ENCODE measurements at places on chromosomes 16 and 17.

DNA sequence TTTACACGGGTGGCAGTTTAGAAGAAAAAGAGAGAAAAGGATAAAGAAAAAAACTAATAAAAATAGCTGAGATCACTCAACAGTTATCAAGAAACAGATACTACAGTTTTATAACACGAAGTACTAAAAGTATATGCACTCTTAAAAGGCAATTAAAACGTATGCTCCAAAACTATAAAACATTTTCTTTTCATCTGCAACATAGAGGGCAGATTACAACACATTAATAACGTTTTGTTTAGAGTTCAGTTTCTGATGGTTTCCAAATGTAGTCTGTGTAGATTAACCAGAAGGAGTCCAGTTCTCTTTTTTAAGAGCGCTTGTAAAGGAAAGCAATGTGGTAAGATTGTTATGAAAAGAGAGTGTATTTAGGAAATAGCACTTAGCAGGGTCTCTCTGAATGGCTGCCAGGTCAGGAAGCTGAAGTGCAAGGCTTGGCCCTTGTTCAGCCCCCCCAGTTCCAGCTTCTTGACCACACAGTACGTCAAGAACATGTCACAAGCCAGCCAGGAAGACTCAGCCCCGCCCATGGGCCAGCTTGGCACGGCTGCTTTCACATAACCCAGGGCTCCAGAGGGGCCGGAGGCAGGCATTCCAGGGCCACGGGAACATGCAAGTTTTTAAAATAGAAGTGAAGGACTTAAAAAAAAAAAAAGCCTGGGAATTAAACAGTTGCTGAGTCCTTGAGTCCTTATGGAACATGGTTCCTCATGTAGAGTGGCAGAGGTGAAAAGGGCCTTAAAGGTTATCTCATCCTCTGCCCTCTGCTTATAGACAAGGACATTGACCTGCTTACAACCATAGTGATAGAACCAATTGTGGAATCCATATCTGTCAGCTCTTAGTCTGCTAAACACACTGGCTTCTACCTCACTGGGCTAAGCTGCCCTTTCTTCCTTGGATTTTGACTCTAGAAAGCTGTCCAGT lies 147.4 kb upstream of the TBX2 start:
- no peak for DNase-seq

DNA sequence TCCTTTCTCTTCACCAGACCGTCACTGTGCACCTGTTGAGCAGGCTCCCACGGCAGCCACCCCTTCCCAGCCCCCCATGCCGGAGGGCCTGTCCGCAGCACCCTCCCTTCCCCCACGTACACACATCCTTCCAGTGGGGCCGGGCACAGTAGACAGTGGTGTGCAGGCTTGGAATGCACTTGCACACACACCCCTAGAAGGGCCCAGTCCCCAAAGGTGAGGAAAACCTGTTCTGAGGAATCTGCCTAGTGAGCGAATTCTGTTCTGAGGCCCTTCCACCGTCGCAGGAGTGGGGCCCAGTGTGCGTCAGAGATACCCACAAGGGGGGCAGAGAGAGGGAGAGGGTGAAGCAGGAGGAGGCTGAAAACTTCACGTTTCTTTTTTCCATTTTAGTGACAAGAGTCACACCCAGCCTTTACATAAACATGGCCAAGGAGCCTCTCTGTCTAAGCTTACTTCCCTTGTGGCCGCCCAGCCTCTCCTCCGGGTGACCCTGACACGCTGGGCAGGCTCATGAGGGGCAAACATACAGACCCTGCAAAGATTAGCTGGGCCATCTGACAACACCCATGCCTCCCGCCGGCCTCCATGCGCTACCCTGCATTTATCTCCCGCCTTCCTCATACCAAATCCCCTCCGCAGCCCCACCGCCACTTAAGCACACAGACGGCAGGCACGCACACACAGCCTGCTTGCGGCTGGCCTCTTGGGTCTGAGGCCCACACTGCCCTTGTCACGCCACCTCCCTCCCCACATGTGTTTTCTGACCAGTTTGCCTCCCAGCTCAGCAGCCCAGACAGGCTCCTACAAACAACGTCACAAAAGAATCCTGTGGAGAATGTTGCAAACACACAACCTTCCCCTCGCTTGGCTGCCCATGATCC lies 1.8 kb downstream of the ZBTB4 start:
- no peak for DNase-seq

- DNase-seq = no peak
These were observed 146.3 kb downstream of the TMEM132E start for GRCh38 chr17:34725725-34726124.

GRCh38 chr16:77304877-77305276 lies 105.7 kb downstream of the SYCE1L start:
- no peak for DNase-seq

DNA sequence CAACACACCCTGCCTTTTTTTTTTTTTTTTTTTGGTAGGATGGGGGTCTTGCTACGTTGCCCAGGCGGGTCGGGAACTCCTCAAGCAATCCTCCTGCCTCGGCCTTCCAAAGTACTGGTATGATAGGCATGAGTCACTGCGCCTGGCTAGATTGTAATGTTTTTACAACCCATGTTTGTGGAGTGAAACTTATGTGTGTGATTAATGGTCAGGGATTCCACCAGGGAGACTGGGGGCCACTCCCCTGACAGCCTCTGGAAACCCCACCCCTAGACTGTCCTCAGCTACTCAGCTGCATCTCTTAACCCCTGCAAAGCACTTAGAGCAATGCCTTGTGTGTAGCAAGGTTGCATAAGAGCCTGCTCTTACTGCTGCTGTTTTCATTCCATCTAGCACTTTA lies 220.5 kb downstream of the PARN start:
- no peak for DNase-seq

GRCh38 chr17:50618300-50618699 lies 16.4 kb upstream of the ABCC3 start:
- DNase-seq = no peak

GRCh38 chr16:79194291-79194690 lies 406.2 kb downstream of the MAF start:
- DNase-seq = no peak

- DNase-seq = no peak
These were observed 92.4 kb upstream of the HS3ST2 start for GRCh38 chr16:22721511-22722100.

DNA sequence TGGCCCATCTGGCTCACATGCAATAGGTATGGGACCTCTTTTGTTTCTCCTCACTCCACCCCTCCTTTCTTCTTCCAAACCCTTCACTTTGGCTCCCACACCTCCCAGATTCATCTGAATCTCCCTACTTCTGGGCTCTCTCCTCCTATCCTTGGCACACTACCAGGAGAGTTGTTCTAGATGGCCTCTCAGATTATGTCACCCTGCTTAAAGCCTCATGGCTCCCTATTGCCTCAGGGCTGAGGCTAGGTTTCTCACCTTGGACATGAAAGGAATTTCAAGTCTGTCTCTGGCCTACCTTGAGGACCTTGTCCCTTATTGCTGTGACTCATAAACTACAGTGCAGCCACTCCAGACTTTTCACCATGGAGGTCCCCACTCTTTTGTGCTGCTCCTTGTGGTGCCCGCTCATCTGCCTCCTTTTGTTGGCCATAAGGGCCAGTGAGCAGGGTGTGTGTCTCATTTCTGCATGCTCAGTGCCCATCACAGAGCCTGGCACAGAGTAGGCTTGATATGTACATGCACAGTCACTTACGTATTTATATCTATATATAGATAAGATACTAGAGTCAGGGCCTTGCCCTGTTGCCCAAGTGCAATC lies 1.0 kb upstream of the MFAP4 start:
- no peak for DNase-seq

DNA sequence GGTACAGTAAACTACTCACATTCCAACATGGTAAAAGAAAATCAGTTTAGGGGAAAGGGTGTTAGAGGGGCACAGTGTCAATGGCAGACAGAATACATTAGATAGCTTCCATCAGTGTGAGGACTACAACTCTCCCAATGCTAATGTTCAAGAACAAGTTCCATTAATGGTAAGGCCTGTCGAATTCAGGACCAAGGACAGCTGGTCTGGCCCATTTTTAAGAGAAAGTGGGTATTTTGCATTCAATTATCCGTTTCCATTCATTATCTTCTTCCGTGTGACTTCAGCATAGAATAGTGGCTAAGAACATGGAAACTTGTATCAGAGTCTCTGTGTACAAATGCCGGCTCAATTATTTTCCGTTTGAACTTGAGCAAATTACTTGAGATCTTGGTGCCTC lies 98.4 kb downstream of the XYLT1 start:
- no peak for DNase-seq

- no peak for DNase-seq
These were observed 85.4 kb downstream of the N4BP1 start for GRCh38 chr16:48524348-48525200.

- no peak for DNase-seq
These were observed 473.9 kb downstream of the PMP22 start for GRCh38 chr17:14791221-14791620.

- DNase-seq = no peak
These were observed at the start of gene SHISA9 for GRCh38 chr16:12901597-12902461. TSS of gene SHISA9 (plus strand) at chr16:12901598.

DNA sequence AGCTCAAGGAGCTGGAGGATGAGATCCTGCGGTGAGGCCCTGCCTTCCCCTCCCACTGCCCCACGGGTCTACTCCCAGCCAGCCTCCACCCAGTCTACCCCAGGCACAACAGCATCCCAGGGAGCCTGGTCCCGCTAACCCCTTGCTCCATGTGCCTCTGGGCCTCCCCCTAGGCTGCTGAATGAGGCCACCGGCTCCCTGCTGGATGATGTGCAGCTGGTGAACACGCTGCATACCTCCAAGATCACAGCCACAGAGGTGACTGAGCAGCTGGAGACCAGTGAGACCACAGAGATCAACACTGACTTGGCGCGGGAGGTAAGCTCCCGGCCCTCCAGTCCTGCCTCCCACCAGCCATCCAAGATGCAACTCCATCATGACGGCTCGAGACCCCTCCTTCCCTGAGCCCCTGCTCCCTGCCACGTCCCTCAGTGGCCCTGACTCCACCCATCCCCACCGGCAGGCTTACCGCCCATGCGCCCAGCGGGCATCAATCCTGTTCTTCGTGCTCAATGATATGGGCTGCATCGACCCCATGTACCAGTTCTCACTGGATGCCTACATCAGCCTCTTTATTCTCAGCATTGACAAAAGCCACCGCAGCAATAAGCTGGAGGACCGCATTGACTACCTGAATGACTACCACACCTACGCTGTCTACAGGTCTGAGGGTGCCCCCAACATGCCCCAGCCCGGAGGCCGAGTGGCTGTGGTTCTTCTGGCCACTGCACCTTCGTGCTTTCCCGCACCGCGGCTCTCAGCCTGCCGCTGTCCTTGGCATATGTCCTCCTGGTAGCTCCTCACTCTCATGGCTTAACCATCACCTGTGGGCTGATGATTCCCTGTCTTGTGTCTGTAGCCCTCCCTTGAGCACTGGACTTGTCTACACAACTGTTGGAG lies 15.0 kb upstream of the KDM6B start:
- no peak for DNase-seq

DNA sequence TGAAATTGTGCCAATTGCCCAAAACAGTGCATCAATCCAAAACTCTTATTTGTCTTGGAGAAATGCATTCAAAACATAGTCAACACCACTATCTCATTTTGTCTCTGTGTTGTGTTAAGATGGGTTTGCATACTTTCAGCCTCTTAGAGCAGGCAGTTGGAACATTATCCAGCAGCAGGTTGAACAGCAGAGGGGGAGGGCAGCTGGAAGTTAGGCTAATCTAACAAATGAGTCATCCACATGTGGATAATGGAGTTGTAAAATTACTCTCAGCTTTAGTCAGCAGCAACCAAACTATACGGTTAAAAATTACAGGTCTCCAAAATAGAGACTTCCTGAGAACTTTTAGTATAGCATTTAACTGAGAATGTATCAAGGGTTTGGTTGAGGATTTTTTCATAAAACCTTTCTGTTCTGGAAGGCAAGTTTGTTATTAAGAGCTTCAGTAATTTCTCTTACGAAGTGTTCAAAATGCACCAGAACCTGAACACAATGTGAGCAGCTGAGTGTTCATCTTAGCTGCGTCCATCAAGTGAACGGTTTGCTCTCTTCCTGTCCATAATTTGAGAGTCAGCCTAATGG lies 46.3 kb downstream of the PRKCA start:
- DNase-seq = no peak
